Cerebellar nuclear complex (tissue), 1 donor: ENCODE measurements at places on chromosomes 1 and 21.

DNA sequence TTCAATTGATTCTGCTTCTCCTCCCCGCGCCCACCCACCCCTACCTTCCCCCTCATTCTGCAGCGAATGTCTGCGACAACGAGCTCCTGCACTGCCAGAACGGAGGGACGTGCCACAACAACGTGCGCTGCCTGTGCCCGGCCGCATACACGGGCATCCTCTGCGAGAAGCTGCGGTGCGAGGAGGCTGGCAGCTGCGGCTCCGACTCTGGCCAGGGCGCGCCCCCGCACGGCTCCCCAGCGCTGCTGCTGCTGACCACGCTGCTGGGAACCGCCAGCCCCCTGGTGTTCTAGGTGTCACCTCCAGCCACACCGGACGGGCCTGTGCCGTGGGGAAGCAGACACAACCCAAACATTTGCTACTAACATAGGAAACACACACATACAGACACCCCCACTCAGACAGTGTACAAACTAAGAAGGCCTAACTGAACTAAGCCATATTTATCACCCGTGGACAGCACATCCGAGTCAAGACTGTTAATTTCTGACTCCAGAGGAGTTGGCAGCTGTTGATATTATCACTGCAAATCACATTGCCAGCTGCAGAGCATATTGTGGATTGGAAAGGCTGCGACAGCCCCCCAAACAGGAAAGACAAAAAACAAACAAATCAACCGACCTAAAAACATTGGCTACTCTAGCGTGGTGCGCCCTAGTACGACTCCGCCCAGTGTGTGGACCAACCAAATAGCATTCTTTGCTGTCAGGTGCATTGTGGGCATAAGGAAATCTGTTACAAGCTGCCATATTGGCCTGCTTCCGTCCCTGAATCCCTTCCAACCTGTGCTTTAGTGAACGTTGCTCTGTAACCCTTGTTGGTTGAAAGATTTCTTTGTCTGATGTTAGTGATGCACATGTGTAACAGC is 339.9 kb downstream of the NTNG1 start:
- no peak for DNase-seq

DNA sequence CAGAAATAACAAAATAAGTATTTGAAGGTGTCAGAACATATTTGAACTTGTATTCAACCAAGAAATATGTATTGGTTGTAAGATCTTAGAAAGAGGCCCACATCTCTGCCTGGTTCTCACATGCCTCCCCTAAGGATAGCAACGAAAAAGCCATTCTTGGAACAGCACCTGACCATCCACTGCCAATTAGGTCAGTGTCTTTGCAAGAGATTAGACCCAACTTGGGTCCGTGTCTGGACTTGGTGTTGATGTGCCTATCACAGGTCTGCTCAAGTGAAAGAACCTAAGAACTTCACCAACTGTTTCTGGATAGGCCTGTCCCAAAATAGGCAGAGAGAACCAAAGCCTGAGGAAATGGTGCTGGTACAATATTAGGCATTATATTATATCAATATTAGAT is 46.0 kb upstream of the COG2 start:
- peak; percentile 62 for DNase-seq

- DNase-seq = no peak
Observed at GRCh38 chr1:41882068-41882477, 36.6 kb downstream of the HIVEP3 start.

DNA sequence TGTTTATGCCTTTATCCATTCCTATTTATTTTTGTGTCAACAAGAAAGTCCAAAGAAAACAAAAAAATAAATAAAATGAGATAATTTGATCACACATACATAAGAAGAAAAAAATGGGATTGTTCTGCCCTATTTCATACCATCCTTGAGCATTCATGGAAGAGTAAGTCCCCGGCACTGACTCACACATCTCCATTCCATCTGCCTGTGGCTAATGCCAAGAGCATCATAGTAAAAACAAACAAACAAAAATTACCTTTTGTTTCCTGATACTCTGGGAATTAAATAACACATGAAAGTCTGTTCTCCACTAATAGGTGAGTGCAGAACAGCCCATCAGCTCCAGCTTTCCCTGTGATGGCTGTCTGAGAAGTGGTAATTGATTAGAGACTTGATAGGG is 48.1 kb upstream of the BACE2 start:
- no peak for DNase-seq

DNA sequence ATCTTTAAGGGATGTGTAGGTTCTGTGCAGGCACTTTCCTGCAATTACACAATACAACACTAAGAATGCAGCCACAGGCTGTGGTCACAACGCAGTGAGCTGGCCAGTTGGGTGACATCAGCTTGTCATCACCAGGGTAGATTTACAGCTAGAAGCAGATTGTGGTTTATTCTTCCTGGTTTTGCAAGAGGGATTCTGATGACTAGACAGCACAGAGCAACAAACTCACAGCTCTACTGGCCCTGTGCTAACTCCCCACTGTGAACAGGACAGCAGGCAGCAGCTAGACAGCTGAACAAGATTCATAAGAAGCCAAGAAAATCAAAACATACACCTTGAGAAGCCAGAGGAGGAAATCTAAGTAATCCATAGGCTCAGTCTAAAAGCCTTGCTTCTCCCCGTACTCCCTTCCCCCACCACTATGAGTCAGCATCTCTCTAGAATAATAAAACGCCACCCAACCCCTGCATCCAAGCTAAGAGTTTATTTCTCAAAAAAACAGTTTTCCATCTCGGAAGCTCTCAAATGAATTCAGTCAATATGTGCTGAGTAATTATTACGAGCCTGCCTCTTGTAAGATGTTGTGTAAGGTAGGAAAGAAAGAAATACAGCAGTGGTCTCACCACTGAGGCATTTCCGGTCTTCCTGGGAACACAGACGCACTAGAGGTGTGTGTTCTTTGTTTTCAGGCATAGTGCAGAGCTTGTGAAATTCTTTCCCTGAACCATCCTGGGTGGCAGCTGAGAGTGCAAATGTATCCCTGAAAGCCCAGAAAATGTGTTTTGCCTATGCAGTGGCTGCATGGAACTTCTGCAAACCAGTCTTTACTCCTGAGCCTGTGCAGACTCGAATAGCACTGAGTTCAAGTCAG is 162.8 kb downstream of the NTPCR start:
- no peak for DNase-seq

- no peak for DNase-seq
Observed at GRCh38 chr1:7420470-7421100, 350.5 kb upstream of the VAMP3 start.
